Activated gamma-delta T cell treated with Interleukin-2 at 50 U/mL for 16 hours (primary cell): ENCODE measurements at places on chromosomes 12 and 14.

DNA sequence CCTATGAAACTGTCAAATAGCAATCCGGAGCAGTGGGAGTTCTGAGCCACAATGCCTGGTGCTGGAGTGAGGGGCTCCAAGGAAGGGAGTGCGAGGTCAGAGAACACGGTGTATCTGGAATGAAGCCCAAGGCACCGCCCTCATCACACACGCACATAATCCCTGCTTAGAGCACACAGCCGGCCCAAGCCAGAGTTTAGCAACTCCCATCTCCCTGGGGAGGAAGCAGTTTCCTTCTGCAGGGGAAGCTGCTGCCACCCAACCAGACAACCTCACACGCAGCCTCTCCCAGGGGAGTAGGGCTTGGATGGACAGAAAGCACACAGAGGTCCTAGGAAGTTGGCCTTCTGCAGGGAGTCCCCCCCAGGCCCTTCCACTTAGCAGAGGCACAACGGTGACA, 31.3 kb downstream of the ACTN1 start:
- no peak for DNase-seq

GRCh38 chr14:53874704-53875103, 81.9 kb downstream of the BMP4 start:
- no peak for DNase-seq

GRCh38 chr14:105487986-105488777, 1.5 kb downstream of the CRIP1 start:
- peak; percentile 34 for DNase-seq

GRCh38 chr14:64760146-64760755, 56.0 kb downstream of the PLEKHG3 start:
- DNase-seq = peak; percentile 50

GRCh38 chr12:12024911-12025682, 45.6 kb upstream of the BCL2L14 start:
- peak; percentile 20 for DNase-seq

DNA sequence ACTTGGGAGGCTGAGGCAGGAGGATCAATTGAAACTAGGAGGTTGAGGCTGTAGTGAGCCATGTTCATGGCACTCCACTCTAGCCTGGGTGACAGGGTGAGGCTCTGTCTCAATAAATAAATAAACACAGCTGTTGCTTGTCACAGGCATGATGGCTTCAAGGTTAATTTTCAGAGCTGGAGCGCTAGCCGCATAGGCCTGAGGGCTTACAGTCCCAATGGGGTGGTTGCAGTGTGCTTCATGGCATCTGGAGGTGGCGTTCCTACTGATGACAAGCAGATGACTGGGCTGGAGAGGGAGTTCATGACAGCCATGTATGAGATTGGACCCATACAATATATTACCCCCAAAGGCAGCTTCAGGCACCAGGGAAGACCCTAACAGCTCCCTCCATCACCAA, 1.6 kb upstream of the FMNL3 start:
- DNase-seq = no peak
